Naive B cell (primary cell): ENCODE measurements at places on chromosomes 7 and 10.

- DNase-seq = no peak
Observed at GRCh38 chr10:118357841-118358240, 15.7 kb upstream of the FAM204A start.

- DNase-seq = no peak
Observed at GRCh38 chr10:49185213-49185612, 3.0 kb downstream of the TMEM273 start.

GRCh38 chr10:21976739-21977138 is 26.8 kb downstream of the DNAJC1 start:
- DNase-seq = no peak

GRCh38 chr7:76065016-76065612 is 17.2 kb downstream of the MDH2 start:
- DNase-seq = no peak

- no peak for DNase-seq
Observed at GRCh38 chr10:7605565-7606295, 61.0 kb downstream of the ITIH5 start.

GRCh38 chr7:29147821-29148220 is 1.5 kb upstream of the CPVL start:
- no peak for DNase-seq

GRCh38 chr10:102802920-102803534 is 34.2 kb downstream of the CYP17A1 start:
- no peak for DNase-seq

- DNase-seq = no peak
Observed at GRCh38 chr7:68417659-68418058, 1180.6 kb upstream of the AUTS2 start.

DNA sequence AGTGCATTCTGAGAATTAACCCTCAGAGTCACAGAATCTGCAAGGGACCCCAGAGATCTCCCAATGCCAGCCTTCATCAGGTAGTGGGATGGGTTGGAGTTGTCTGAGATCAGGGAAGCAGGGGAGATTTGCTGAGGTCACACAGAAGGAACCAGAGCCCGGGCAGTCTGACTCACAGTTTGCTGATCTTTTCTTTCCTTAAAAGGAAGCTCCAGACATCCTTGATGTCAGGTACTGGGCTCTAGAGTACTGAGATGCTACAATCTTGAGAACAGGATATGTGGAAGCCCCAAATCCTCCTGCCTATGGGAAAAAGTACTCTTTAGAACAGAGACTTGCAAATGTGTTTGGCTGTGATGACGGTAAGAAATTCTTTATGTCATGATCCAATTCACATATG is 706 bp downstream of the TBATA start:
- no peak for DNase-seq

DNA sequence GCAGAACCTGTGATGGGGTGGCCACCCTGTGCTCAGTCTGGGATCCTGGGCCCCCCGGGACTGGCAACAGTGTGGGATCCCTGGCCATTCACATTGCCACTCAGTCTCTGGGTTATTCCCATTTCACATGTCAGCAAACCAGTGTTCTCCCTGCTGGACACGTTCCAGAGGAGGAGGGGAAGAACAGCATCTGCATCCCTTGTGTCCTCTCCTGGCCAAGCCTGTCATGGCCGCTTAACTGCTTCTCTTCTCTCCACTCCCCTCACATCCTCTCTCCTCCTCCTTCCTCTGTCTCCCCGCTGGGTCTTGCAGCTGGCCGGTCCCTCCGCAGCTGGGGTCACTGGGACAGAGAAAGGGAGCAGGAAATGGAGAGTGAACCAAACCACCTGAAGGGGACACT is 74.4 kb downstream of the C10orf105 start:
- DNase-seq = no peak

DNA sequence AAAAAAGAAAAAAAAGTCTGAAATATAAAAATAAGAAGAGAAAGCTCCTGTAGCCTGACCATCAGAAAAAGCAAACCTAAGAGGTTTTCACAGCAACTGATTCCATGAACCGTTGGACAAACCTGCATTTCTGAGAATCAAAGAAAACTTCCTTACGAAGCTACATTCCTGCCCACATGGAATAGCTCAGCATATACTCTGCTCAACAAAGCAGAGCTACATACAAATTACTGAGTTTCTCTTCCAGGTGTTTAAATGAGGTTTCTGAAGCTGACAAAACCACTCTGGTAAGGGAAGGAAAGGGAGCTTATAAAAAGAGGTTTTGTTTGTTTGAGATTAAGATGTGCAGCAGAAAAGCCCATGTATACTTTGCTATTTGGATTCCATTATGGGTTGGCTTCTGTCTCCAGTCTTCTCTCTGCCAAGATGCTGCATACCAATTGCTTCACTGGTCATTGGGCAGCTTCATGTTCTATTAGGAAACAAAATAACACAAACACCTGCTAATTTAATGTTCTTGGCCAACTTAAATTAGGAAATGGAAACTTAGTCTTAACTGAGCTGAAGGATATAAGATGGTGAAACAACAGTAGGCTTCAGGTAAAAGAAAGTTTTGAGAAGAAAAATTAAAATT is 314.1 kb downstream of the LRRTM3 start:
- DNase-seq = no peak

- DNase-seq = no peak
Observed at GRCh38 chr7:145729691-145730090, 386.9 kb upstream of the CNTNAP2 start.

GRCh38 chr7:39306016-39306570 is 260.1 kb upstream of the YAE1 start:
- no peak for DNase-seq

GRCh38 chr7:12552876-12553275 is 17.6 kb upstream of the SCIN start:
- DNase-seq = no peak

GRCh38 chr10:117214401-117214800 is 17.1 kb downstream of the KCNK18 start:
- DNase-seq = no peak

GRCh38 chr10:81873932-81874816 is 820 bp upstream of the NRG3 start:
- no peak for DNase-seq

DNA sequence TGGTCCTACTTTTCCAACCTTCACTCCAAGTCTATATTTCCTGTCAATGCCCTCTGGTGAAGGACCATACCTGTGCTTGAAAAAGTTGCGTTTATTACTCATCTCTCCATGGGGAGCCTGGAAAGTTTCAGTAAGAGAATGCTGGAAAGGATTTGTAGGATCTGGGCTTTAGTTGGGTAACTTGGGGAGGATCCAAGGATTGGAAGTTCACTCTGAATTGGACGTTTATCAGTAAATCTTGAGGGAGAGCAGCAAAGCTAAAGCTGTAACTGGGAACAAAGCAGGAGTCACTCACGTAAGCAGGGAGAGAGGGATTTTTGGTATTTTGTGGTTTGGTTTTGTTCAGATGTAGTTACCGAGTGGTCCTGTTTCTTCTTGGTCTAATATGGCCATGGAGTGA is 51.4 kb upstream of the NPVF start:
- no peak for DNase-seq

GRCh38 chr10:2488446-2489005 is 578.8 kb upstream of the PFKP start:
- no peak for DNase-seq

- DNase-seq = no peak
Observed at GRCh38 chr7:151735851-151736402, 141.0 kb downstream of the PRKAG2 start.

DNA sequence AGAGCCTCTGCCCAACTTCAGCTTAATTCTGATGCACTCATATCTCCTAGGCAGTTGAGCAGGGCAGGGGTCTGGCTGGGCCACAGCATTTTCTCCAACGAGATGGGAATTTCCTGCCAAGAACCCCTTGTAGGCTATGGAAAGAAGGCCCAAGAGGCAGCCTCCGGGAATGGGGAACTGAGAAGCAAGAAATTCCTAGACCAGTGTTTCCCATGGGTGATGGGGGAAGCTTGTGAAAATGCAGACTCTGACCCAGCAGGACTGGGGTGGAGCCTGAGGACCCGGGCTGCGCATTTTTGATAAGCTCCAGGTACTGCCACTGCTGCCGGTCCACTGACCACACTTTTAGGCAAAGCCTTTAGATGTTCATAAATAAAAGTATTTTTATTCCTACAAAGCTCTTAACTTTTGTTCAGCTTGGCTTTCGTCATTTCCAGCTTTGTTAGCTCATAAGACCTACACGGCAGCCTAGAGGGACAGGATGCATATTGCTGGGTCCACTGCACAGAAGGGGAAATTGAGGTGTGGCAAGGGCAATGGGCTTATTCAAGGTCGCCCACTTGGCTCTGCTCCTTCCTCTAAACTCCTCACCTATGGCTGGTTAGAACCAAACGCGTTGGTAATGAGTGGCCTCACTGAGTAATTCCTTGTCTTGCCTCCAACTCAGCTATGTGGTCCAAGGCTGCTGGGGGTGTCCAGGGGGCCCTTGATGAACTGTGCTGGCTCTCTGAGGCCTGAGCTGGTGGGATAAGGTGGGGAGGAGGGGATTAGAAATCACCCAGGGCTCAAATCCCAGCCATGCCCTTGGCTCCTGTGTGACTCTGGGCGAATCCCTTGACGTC is 29.5 kb downstream of the ZCCHC24 start:
- no peak for DNase-seq

GRCh38 chr10:96188916-96189315 is 58.8 kb downstream of the ZNF518A start:
- no peak for DNase-seq

DNA sequence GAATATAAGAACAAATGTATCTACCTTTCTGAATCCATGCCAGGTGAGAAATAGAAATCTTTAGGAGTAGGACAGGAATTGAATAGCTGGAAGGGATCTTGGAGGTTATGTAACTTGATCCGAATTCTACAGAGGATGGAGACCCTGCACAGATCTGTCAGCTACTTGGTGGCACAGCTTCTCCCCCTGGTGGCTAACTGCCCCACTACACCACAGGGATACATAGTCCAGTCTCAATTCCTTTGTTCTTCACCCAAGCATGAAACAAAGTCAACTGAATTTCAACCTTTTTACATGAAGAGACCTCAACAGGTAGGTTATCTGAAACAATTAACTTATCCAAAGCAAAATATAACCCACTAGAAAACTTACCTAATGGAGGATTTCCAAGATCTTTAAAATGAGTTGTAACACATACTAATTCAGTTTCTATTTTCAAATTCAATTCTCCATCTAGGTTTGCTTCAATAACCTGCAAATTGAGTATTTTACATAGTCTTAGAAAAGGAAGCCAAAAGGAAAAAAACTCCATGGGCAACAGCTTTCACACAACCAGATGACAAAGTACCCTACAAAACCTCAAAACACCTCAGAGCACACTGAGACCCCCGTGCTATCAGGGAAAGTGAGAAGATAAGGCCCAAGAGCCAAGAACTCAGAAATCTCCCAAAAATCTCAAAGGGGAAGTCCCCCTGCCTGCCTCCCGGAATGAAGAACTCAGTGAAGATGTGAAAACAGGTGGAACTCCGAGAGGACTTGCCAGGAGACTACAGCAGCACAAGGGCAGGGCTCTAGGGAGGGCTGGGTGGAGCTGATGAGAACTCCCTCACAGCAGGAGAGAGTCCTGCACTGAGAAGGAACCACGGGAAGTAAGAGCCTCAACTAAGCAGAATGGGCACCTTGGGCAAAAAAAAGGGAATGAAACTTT is 10.3 kb downstream of the HUS1 start:
- DNase-seq = peak; percentile 42

GRCh38 chr10:127151981-127152699 is 44.3 kb downstream of the INSYN2A start:
- DNase-seq = no peak

GRCh38 chr7:23001610-23002009 is 12.3 kb downstream of the HYCC1 start:
- no peak for DNase-seq

- DNase-seq = no peak
Observed at GRCh38 chr10:31728698-31729224, 199.9 kb downstream of the ARHGAP12 start.

DNA sequence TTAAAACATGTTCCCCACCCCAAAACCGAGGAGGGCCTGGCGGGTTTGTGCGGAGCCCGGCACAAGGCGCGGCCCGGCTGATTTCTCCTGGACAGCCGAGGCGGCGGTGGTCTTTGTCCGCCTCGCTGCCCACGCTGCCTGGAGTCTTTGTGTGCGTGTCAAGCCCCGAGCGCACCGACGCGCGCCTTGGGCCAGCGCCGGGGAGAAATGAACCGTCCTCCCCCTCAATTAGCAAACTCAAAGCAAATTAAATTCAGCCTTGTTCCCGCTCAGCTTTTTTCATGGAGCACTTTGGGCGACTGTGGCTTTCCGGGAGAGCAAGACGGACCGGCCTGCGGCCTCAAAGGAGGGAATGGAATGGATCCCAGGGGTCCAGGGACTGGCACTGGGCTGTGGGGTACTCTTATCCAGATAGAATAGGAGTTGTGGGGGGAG is 4.1 kb downstream of the EMX2 start:
- DNase-seq = no peak

GRCh38 chr10:6151087-6151977 is 51.4 kb upstream of the PFKFB3 start:
- peak; percentile 74 for DNase-seq

- DNase-seq = no peak
Observed at GRCh38 chr10:1255118-1255517, 198.9 kb downstream of the WDR37 start.

GRCh38 chr7:42221304-42221703 is 15.7 kb downstream of the GLI3 start:
- no peak for DNase-seq

GRCh38 chr10:30231071-30231652 is 117.9 kb downstream of the MTPAP start:
- DNase-seq = no peak

GRCh38 chr10:131444286-131444685 is 132.8 kb upstream of the TCERG1L start:
- DNase-seq = no peak

GRCh38 chr7:22597844-22598243 is 97.9 kb upstream of the STEAP1B start:
- DNase-seq = no peak

GRCh38 chr7:84199216-84199615 is 4.6 kb upstream of the SEMA3A start:
- no peak for DNase-seq

DNA sequence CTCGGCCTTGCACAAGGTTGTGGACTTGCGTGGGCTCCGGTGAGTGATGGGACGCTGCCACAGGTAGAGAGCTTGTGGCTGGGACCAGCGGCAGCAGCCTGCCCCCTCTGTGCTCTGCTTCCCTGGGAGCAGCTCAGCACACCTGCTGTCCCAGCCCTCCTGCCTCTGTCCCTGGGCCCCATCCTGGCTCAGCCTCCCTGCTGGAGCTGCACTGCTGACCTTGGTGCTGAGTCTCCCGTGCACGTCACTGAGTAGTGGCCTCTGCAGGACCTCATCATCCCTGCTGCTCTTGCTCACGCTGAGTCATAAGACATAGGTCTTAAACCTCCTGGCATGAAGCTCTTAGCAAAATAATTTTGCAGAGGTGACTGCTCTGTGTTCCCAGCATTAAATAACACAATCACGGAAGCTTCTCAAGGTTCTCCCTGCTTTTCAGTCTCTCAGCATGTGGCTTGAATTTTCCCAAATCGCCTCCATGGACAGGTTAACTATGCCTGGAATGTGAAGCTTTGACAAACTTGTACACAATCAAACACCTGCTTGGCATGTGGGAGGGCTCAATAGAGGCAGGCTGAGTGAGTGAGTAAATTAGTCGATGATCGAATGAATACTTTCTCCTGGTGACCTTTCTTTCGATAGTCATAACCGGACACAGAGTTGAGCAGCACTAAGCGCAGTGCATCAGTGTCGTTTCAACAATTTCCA is 63.8 kb upstream of the NPS start:
- no peak for DNase-seq
